Ascending aorta (tissue), 2 donors: ENCODE measurements at places on chromosomes 13 and 19. TPM values are rescaled to one million over a fixed set of nuclear protein-coding genes. Genes with fewer than 3 reads are reported as not detected.

OR7D2 gene
- not detected for total RNA-seq

SLC7A9 gene
- total RNA-seq: not detected

NDUFA7 gene
- 11.8 TPM for total RNA-seq

ZNF578 gene
- not detected for total RNA-seq

IGFLR1 gene
- not detected for total RNA-seq

PRKCG gene
- total RNA-seq: not detected

KLHL1 gene
- total RNA-seq: not detected

CFAP97D2 gene
- total RNA-seq: not detected

FPR2 gene
- total RNA-seq: 0.21 TPM

ZNF284 gene
- 0.21 TPM for total RNA-seq

RNASEH2A gene
- total RNA-seq: 3.4 TPM

ZSWIM4 gene
- 23.2 TPM for total RNA-seq

IGFL3 gene
- not detected for total RNA-seq

CABP5 gene
- total RNA-seq: not detected

ZNF649 gene
- 4.7 TPM for total RNA-seq

HCN2 gene
- not detected for total RNA-seq

SLC6A16 gene
- total RNA-seq: 0.85 TPM

ZNF441 gene
- 0.85 TPM for total RNA-seq

ZNF677 gene
- 3.7 TPM for total RNA-seq

ZNF600 gene
- total RNA-seq: 4.8 TPM

ZIC5 gene
- not detected for total RNA-seq

KXD1 gene
- 178 TPM for total RNA-seq

FPR3 gene
- 16.0 TPM for total RNA-seq

ZNF554 gene
- 1.1 TPM for total RNA-seq

METTL21C gene
- not detected for total RNA-seq

C3 gene
- 2,421 TPM for total RNA-seq

CXCL17 gene
- not detected for total RNA-seq

ZNF177 gene
- not detected for total RNA-seq

PABPC3 gene
- total RNA-seq: not detected

ZNF383 gene
- total RNA-seq: 6.9 TPM

ZNF837 gene
- total RNA-seq: not detected

NLRP7 gene
- total RNA-seq: not detected

DMKN gene
- 1.7 TPM for total RNA-seq

C13orf42 gene
- total RNA-seq: not detected

CPB2 gene
- total RNA-seq: not detected

BCL3 gene
- total RNA-seq: 66.2 TPM

DAND5 gene
- not detected for total RNA-seq

ZNF99 gene
- not detected for total RNA-seq

SPACA4 gene
- total RNA-seq: not detected

NAT14 gene
- total RNA-seq: 21.6 TPM

GIPC3 gene
- total RNA-seq: 6.1 TPM

CNMD gene
- total RNA-seq: not detected

GAPDHS gene
- total RNA-seq: not detected

POU2F2 gene
- total RNA-seq: not detected

TNFSF11 gene
- not detected for total RNA-seq

ARHGEF1 gene
- total RNA-seq: 178 TPM

TYK2 gene
- total RNA-seq: 80.7 TPM

OXGR1 gene
- total RNA-seq: not detected

CEACAM3 gene
- not detected for total RNA-seq

ANKLE1 gene
- total RNA-seq: not detected

CLEC17A gene
- total RNA-seq: not detected

ZNF610 gene
- total RNA-seq: not detected
